ENCODE measurements at places on chromosomes 2 and 18.

DNA sequence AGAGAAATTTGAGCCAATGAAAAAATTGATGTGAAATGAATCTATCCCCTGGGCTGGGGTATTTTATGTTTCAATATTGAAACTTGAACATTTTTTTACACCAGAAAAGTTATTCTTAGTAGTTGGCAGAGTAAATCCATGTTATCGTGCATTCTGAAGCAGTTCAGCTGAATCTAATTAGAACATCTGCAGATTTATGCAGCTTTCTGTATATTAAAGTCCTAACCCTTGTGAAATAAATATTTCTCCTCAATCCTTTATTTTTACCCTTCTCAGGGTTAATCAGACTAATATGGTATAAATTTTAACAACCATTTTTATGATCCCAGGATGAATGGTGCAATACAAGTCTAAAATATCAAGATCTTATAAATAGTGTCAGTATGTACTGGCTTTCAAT, 69.5 kb downstream of the CDH20 start:
- no peak for DNase-seq

- DNase-seq: no peak
Measured at GRCh38 chr2:41966431-41966893, 81.4 kb upstream of the PKDCC start.

DNA sequence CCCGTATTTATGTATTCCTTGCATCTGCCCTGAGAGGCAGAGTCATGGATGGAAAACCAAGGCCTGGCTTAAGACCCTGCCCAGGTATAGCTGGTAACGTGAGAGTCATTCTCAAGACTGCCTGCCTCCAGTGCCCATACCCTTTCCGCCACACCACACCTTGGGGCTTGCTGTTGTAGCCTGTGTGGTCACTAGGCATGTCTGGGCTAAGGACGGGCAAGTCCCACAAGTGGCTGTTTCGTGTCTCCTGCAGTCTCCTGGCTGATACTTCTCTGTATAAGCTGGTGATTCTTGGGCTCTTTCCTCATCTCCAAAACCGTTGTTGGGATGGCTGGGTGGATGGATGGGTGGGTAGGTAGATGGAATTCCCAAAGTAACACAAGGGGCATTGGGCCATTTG, 269.8 kb downstream of the KLHL29 start:
- DNase-seq: no peak

GRCh38 chr2:107822302-107822701, 4.4 kb upstream of the RGPD4 start:
- no peak for DNase-seq

DNA sequence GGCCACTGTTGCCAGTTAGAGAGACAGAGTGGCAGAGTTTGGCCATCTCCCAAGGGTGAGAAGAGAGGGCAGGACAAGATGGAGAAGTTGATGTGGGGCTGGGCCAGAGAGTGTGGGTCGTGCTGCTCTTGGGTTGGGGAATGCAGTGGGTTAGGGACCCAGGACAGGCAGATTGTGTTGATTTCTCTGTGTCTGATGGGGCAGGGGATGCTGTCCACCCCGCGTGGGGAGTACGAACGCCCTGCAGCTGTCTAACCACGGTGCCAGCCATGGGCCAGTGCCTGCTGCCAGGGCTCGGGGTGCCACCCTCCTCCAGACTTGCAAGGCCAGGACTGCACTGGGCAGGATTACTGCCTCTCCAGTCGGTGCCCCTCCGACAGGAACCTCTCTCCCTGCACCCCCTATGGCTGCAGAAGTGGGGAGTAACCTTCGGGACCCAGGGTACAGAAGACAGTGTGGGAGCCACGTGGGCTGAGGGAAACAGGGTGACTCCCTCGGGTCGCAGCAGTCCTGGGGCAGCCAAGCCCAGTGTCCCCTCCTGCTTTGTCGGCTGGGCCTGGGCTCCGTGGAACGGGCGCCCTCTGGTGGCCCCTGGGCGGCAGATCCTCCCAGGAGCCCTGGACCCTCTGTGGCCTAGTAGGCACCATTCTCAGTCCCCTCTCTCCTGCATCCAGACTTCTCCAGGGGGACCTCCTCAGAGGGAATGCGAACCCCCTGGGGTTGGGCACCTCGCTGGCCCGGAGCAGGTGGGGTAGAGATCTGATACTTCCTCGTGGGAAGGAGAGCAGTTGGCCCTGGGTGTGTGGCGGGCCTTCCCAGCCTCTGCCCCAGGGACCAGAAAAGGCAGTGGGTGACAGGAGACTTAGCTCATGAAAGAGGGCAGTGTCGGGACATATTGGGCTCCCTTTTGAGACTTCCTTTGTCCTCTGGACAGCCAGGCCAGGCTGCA, 2.7 kb downstream of the GPC1 start:
- peak; percentile 34 for DNase-seq

GRCh38 chr2:71003966-71004755, 9.5 kb upstream of the TEX261 start:
- DNase-seq: no peak

GRCh38 chr2:239273280-239274234, 127.3 kb downstream of the HDAC4 start:
- DNase-seq: no peak

DNA sequence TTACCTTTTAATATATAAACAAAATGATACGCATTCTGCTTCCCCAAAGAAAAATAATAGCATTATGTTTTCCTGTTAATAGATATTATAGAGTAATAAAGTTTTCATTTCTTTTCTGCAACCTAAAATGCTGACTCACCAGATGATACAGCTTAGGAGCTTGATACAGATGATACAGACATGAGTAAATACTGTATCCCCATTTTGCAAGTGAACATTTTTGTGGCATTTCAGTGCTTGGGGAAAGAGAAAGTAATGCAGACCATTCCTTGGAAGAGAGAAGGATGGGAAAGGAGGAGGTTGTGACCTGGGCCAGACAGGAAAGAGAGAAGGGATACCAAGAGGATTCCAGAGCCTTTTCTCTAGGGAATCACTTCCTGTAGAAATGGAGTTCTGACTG, 97.5 kb upstream of the FSHR start:
- DNase-seq: no peak

DNA sequence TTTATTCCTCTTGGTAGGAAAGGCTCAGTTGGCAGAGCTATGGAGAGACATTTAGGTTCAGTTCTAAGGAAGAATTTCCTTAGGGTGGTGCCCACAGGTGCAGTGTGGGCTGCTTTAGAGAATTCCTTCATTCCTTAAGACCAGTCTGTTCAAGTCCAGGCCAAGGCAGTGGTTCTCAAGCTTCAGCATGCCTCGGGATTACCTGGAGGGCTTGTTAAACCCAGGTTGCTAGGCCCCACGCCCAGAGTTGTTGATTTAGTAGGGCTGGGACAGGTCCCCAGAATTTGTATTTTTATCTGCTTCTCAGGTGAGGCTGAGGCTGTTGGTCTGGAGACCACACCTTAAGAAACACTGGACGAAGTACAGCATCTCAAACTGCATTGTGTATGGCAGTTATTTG, 68.9 kb downstream of the CERS6 start:
- no peak for DNase-seq

DNA sequence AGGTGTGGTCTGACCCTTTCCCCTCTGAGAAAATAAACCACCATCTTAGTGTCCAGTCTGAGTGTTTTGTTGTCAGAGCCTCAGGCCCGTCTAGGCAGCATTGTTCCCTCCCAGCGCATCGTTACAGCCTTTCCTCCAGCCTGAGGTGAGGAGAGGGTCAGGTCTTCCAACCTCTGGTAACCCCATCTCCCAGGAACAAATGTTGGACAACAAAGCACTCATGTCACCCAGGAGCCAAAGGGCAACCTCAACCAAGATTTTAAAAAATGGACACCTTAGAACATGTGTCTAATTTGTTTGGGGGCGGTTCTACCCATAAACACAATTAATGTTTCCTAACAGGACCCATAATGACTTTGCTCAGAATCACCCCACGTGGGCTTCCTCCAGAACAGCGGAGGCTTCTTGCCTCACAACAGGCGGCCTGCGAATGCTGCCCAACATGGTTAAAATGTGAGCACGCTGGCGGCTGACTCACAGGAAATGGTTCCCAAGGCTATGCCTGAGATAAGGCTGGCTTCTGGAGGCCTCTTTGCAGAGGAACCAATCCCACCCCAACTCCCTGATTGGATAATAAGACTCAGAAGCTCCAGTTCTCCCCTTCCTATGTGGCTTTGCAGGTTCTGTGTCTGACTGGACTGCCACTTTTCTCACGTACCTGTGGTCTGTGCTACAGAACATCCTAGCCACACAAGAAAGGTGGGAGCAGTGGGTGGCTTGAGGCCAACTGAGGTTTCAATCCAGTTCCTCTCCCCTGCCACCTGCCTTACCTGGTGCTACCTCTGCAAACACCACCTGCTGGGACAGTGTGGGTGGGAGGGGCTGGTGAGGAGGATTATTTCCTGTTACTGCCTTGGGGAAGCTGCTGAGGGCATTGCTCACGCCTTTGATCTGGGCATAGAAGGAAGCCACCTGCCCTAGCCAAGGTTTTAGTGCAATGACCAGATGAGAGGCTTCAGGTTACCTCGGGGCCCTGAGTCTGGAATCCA, 108.8 kb downstream of the B3GNT2 start:
- DNase-seq: peak; percentile 33

GRCh38 chr2:46924608-46925007, 9.0 kb upstream of the MCFD2 start:
- no peak for DNase-seq

DNA sequence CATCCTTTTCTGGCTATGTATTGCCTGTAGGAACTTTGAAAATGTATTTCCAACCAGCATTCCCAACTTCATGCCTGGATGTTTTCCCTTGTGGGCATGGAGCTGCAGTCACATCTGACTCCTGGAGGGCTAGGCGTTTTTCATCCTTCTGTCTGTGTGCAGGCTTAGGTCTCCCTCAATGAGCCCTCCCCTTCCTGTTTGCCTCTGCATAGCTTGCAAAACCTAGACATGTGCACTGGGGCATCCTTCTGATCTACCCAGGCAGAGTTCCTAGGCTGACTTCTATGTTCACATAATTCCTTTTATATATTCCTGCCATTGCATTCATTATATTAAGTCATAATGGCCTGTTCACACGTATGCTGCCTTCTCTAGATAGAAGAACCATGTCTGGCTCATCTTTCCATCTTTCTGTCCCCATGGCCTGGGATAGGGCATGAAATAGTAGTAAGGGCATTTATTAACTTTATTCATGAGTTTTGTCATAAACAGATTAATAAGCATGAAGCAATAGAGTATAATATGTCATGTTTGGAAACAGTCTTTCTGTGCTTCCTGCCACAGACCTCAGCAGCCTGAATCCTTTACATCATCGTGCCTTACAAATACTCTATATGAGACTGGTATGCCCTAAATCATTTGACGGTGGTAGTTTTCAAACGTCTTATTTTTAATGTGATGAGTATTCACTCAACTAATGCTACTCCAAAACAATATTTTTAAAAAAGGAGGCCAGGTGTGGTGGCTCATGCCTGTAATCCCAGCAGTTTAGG, 195.6 kb downstream of the TGIF1 start:
- DNase-seq: no peak

DNA sequence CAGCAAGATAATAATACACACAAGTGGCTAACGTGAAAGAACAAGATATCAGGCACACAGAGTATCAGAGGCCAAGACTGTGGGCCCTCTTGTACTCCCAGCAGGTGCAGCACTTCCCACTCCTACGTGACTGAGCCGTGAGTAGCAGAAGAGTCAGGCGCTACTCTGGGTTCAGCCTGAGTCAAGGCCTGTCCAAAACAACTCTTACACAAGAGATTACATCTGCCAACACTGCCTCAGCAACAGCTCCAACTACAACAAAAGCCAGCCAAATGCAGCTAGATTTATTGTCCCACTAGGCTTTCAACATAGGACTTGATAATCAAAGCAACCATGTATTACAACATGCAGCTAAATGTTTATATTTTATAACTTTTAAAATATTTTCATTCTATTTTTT, 56.2 kb downstream of the ITSN2 start:
- DNase-seq: no peak

GRCh38 chr2:138294451-138294850, 207.1 kb upstream of the SPOPL start:
- DNase-seq: no peak

DNA sequence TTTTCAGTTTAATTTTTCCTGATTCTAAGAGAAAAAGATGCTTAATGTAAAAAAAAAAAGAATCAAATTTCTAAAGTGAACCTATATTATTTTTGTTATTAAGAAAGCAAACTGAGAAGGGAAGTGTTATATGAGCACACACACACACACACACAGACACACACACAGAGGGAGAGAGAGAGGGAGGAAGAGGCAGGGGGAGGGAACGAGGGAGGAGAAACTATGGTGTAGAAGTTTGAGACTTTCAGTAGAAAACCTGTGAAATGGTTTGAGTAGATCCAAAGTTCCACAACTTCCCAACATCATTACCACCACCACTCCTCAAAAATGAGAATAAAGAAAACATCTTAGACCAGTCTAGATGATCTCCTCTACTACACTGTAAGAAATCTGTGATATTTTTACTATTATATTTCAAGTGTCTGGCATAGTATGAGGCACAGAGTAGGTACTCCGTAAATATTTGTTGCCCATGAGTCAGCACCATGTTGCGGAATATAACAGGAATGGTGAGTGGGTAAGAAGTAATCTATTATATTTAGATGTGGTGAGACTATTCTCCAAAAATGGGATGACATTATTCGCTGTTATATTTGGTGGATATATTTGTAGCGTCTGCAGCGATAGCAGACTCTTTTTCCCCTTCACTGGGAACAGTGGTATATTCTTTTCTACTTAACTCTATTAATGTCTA, 149.4 kb upstream of the DNMT3A start:
- no peak for DNase-seq

- no peak for DNase-seq
Measured at GRCh38 chr2:53275743-53276142, 491.9 kb upstream of the CHAC2 start.

Measured in activated CD8-positive, alpha-beta memory T cell treated with anti-CD3 and anti-CD28 coated beads for 4 hours (primary cell).